Fibroblast of upper back skin (primary cell): ENCODE measurements at places on chromosomes 7 and 10.

- DNase-seq, result peak; percentile 2
Measured at GRCh38 chr10:123573236-123574108, 92.7 kb upstream of the GPR26 start.

DNA sequence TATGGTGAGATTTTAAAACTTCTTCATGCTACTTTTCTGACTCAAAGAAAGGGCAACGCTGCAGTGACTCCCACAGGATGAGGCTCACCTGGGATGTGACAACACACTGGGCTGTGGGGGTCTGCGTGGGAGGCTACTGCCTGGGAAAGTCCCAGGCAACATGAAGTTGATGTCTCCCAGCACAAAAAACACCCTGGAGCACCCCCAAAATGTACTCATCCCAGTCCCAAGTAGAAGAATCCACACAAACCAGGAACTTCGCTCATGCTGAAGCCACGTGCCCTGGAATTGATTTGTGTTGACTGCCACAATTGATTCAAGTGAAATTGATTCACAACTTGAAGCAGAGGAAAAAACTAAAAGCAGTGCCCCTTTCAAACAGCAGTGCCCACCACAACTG, 24.9 kb upstream of the PTPRN2 start:
- no peak for DNase-seq

GRCh38 chr7:22248111-22248809, 108.7 kb downstream of the RAPGEF5 start:
- no peak for DNase-seq

DNA sequence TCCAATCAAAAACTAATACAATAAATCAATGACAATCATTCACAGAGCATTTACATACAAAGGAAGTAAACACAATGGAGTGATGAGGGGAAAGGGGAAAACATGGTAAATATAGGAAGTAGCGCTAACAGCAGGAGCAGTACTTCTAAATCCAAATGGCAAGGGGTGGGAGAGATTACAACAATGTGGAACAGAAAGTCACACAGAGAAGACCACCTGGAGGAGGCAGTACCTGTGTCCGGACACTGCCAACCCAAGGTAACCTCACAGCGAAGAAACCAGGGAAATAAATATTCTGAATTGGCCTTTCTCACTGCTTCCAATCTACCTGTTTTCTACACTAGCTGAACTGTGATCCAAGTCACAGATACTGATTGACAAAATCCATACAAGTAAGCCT, 58.2 kb downstream of the ABI1 start:
- DNase-seq, result no peak

DNA sequence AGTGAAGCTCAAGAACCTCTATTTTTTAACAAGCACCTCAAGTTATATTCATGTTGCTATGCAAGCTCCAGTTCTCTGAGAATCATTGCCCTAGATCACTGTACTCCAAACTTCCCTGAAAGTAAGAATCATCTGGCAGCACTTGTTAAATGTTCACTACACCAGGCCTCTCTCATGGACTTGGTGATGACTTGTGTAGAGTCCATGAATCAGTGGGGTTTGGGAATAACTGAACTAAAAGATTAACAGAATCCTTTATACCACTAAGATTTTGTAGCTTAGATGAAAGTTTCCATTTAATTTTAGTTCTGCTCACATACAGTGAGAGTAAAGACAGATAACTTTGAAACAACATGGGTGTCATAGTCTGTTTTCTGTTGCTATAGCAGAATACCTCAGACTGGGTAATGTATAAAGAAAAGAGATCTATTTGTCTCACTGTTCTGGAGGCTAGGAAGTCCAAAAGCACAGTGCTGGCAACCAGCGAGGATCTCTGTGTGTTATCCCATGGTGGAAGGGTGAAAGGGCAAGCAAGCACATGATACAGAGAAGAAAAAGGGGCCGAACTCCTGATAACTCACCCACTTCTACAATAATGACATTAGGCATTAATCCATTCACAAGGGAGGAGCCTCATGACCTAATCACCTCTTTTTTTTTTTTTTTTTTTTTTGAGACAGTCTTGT, 27.9 kb upstream of the AOAH start:
- DNase-seq, result no peak

- no peak for DNase-seq
Measured at GRCh38 chr10:24751716-24752115, 28.0 kb upstream of the ARHGAP21 start.

DNA sequence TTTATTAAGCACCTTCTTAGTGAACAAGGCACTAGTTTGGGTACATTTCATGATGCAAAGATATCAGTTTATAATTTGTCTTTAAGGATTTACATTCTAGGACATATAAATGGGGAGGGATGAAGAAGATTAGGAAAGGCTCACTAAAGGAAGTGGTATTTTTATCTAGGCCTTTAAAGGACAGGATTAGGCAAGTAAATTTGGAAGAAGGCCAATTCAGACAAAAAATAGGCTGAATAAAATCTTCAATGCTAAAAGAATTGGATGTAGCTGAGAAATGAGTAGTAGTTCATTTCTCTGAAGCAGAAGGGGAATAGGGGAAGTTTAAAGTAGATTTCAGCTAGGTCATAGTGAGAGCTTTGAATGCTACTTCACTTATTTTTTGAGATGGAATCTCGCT, 4.8 kb upstream of the FAM24B start:
- no peak for DNase-seq
